Esophagus squamous epithelium (tissue), 5 donors: ENCODE measurements at places on chromosomes 7 and 10.
A peak's percentile ranks its signal among the peaks of the same experiment; 100 is the strongest.

DNA sequence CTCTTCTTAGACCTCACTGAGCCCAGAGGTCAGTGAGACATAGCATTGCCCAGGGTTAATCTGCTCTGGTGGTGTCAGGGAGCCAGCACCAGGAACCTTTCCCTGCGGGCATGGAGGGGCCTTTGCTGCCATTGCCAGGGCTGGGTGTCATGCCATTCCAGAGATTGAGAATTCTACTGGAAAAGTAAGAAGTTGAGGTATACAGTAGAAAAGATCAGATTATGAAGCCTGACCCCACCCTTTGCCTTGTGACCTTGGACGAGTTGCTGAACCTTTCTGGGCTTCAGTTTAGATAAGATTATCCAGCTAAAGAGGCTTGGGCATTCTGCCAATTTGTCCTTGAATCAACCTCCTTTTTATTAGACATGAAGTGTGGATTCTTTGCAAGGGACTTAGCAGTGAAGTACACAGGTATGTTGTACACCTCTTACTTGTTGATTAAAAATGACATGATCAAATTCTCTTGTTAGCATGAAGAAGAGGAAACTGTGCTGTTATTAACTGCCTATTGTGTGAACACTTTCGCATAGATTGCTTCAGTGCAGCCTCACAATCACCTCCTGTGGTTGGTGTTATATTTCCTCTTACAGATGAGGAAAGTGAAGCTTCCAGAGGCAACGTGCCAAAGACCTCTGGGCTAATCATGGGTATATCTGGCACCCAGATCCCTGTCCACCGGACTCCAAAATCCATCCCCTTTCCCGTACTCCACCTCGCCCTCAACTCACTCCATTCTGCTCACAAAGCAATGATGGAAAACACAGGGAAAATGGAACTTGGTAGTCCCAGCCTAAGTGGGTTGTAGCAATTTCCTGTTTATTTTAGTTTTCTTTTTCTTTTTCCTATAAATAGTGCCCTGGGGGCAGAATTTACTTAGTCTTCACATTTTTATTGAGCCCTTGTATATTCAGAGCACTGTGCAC lies 151.3 kb downstream of the CAMK1D start:
- DNase-seq, result no peak

DNA sequence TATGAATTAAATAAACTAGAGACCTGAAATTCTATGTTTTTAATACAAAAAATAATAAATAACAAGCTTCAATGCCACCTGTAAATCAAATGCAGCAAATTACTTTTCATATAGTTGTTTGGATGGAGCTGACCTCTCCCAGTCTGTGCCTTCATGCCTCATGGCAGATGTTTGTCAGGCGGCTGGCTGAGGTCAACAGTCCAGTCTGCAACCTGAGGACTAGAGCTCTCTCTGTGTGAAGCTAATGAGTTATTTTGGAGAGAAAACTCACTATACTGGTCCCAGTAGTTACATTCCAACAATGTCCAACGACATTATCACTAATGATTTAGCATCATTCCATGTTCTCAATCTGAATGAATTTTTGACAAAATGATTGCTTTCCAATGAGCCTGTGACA lies 746.2 kb upstream of the POM121L12 start:
- no peak for DNase-seq

GRCh38 chr10:99170116-99170675 lies 65.5 kb downstream of the HPSE2 start:
- no peak for DNase-seq

DNA sequence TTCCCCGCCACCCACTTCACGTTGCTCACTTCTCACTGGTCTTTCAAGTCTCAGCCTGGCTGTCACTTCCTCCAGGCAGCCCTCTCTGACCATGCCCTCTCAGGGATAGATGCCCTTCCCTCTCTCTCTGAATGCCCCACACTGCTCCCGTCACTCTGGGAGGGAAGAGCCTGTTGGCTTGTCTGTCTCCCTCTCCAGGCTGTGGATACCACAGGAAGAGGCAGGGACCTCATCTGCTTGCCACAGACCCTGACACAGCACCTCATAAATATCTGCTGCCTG lies 93.1 kb downstream of the OAT start:
- DNase-seq, result no peak

DNA sequence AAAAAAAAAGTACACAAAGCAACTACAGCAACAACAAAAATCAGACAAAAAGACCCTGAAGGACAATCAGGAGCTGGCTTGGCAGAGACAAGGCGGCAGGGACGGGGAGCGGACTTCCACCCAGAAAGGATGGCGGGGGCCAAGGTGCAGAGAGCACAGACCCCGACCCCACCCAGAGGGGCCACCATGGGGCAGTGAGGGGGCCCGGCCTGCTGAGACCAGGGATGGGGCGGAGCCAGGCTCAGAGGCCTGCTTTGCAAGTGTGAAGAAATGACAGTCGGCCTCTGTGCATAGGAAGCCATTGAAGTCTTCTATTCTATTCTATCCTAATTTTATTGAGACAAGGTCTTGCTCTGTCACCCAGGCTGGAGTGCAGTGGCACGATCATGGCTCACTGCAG lies 82.0 kb downstream of the ELFN1 start:
- no peak for DNase-seq

- DNase-seq, result no peak
These were observed 73.3 kb downstream of the TAF3 start for GRCh38 chr10:7891634-7892033.

DNA sequence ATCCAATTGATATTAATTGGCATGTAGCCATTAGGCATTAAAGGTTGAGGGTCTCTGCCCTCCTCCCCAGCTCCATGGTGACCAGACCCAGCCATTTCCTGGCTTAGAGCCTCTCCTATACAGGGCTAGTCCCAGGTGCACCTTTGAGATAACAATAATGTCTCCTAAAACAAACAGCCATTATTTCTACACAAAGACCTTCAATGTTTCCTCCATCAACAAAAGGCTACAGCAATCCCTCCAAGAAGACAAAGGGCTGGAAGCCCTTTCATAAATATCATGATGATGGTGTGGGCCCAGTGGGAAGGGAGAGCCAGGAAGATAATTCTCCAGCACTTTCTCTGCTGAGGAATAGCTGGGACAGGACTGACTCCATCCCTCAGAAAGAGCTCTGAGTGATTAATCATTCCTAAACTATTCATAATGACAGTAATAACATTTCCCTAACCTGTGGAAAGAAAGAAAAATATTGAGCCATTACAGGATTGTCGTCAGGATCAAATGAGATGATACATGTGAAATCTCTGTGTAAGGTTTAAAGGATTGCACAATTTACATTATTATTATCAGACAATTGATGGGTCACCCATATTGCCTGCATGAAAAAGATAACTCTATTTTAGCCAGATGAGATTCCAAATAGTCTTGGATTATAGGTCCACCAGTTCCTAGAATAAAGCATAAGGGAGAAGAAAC lies 10.2 kb downstream of the PKD2L1 start:
- DNase-seq, result no peak

- no peak for DNase-seq
These were observed 107.3 kb downstream of the SMURF1 start for GRCh38 chr7:99036546-99037111.

GRCh38 chr10:35612385-35613106 lies 7.4 kb downstream of the GJD4 start:
- DNase-seq, result no peak

GRCh38 chr7:81680120-81680519 lies 89.7 kb downstream of the HGF start:
- no peak for DNase-seq

- DNase-seq, result no peak
These were observed at the start of gene TRPV6 for GRCh38 chr7:142885311-142886230. Gene TRPV6 (minus strand): TSS chr7:142885745.

DNA sequence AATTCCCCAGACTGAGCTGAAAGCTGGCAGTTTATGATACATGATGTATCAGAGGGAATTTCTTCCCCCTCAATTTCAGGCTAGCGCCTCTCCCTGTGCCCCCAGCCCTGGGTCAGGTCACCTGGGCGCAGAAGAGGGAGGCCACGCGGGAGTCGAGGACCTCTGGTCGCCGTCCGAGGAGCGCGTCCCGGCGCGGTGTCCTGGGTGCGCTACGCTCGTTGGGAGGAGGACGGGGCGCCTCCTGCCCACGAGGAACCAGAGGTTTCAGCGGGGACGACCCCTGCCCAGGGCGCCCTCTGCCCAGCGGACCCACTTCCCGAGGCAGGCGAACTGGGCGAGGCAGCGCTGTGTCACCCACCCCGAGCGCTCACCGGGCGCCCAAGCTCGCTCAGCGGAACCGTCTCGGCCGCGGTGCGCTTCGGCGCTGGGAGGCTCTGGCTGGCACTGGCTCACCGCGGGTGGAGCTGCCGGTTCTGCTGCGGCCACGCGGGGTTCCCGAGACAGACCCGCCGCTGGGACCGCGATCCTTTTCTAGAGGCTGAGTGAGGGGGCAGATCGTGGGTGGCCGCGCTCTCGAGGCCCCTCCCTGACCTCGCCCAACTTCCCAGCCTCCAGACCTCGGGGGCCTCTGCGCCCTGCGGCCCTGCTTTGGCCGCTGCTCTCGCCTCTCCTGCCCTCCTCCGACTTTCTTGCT lies at the start of gene FAM237B:
Gene FAM237B (minus strand): TSS at position 504 of the 694 bp plus-strand sequence. CDS start 1,556 bp downstream, outside the sequence.
- DNase-seq, result no peak

DNA sequence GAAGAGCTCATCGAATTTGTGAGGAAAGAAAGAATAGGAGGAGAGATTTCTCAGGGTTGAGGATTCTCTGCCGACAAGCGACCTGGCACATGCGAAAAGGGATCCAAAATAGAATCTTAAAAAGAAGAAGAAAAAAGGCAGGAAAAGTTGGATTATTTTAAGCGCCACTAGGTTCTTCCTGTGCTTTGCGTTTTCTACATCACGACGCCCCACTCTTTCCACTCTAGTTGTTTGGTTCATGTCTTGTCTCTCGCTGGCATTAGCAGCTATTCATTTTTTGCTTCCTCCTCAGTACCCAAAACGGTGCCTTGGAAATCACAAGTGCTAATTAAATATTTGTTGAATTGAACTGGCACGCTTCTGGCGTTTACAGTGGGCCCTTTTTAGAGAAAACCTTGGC lies 674 bp upstream of the FRA10AC1 start:
- no peak for DNase-seq

GRCh38 chr7:40455485-40455884 lies 320.7 kb downstream of the SUGCT start:
- no peak for DNase-seq

DNA sequence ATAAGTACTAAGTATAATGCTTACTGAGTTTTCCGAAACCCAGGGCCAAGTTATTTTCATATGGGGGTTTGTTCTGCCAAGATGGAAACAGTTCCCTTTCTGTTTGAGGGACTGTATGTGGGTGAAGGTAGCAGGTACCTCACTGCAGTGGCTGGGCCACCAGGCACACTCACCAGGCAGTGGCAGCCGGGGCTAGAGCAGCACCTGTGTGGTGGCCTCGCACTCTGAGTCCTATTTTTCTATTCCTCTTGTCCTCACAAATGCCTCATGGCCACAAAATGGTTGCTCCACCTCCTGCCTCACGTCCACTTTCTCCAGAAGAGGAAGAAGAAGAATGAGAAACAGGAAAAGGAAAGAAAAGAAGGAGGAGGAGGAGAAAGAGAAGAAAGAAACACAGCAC lies 167.3 kb upstream of the SHH start:
- DNase-seq, result no peak

DNA sequence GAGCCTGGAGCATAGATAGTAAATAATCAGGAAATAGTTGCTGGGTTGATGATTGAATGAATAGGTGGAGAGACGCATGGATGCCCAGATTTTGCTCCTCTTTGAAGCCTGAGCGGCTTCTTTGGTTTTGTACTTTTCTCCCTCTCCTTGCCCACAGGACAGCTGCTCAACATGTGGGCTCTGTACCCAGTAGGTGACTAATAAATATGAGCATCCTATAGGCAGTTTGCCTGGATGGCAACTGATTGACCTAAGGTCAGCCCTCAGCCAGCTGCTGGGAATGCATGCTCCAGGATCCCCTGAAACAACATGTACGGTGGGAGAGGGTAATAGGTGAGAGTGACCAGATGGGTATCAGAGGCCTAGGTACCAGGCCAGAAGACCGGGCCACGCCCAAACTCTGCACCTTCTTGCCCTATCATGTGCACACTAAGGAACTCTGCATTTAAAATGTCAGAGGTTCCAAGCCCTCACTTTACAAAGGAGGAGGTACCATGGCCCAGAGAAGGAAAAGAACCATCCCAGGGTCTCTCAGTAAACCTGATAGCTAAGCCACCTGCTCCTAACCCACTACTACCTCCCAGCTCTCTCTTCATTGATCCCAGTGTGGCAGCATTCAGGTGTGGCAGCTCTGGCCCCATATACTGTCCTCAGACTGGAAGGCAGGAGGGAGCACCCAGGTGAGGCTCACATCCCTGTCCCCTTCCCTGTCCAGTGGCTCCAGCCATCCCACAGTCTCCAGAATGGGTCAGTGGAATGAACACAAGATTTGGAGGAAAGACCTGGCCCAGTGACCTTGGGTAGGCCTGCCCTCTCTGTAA lies 2.7 kb upstream of the ZCCHC24 start:
- no peak for DNase-seq

- DNase-seq, result no peak
These were observed 61.9 kb downstream of the PARD3 start for GRCh38 chr10:34753014-34753757.

DNA sequence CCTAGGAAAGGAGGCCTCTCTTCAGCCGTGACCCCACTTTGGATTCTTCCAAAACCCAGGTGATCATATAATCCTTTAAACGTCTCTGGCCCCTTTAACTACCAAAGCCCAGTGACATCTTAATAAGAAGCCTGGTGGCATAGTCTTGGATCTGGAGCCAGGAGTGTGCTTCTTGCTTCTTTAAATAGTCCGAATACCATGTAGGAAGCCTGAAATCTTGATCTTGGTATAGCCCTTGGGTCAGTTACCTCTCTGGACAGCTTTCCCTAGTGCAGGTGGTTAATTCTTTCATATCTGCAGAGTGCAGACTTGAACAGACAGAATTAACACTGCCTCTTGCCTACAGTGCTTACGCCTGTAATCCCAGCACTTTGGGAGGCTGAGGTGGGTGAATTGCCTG lies 138.6 kb upstream of the EFCAB10 start:
- no peak for DNase-seq

DNA sequence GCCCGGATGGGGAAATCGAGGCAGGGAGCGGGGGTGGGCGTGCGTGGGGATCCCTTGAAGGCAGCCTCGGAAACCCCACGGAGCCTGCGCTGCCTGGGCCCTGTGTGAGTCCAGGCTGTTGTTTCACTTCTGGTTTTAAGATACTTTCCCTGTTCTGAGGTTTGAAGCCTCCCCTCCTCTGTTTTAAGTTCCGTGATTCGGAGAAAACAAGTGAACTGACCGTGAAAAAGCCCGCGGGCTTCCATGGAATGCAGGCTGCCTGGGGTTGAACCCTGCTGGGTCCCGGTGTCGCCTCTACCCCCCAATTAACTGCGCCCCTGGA lies 401 bp downstream of the LRRC27 start:
- DNase-seq, result peak; percentile 47
